ENCODE measurements at places on chromosomes 3 and 15.

- DNase-seq, result no peak
Measured at GRCh38 chr3:141078200-141078599, 27.1 kb downstream of the SPSB4 start.

DNA sequence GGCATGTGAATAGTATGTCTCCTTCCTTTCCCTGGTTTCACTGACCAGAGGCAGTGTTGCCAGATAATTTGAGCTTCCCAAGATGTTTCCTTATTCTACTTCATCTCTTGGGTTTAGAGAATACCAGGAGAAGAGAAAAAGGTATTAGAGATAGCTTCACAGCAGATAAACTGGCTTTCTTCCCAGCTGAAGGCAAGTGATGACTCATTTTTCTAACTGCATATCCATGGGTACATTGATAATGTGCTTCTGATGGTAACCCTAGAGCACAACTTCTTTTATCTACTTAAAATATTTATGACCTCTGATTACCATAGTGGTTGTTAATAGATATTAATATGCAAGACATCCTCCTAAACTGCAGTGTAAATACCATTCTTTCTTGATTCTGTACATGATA, 34.6 kb upstream of the CMTM8 start:
- DNase-seq, result no peak

- DNase-seq, result no peak
Measured at GRCh38 chr15:66496951-66497501, 536 bp downstream of the SNAPC5 start.

GRCh38 chr15:43969802-43970375, 143.1 kb downstream of the WDR76 start:
- DNase-seq, result no peak

GRCh38 chr15:83695246-83695645, 41.3 kb downstream of the ADAMTSL3 start:
- DNase-seq, result no peak

DNA sequence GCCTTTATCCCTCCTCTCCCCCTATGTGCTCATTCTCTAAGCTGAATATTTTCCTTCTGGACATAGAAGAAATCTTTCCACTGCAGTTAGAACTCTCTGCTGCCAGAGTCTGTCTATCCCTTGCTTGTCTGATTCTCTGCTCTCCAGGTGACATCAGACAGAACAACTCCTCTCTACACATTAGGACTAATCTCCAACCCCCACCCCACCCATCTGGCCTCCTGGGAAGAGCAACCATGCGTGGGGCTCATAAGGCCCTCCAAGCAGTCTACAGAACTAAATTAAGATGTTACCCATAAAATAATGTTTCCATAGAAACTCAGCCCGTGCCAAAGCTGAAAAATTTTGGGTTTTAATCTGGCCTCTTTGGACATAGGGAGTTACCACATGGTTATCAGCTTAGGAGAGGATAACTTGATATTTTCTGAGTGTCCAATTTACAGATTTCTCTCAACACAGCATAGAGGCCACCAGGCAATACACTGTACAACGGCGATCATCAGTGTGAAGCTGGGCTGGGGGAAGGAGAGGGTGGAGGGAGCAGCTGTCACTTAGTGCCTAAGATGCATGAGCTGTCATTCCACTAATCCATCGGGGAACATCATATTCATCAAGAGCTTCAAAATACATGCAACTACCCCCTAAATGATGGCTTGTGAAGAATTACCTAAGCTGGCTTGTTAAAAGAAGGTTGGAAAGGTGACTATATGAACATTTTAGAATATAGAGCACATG, 199.4 kb downstream of the CLSTN2 start:
- DNase-seq, result no peak

DNA sequence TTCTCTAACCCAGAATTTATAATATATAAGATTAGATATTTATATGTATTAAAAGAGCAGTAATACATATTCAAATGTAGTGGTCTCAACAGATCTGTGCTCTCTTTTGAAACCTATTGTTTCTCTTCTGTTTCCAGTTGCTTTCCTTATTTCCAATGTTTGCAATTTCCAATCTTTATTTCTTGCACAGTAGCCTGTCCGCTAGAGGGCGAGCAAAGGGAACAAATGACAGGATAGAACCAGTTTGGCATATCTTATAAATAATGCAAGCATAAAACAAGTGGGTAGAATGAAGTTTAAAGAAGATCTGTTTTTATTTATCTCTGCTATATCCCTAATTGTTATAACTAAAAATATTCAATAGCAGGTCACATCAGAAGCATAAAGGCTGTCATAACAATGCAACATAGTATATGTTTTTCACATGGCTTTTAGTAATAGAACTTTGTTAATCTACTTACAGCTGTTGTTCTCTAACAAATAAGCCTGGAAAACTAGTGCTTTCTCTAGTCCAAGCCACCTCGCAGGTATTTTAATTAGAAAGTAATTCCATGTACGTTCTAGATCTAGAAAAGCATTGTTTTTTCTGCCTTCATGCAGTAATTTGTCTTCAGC, 15.1 kb upstream of the TCAIM start:
- peak; percentile 38 for DNase-seq

DNA sequence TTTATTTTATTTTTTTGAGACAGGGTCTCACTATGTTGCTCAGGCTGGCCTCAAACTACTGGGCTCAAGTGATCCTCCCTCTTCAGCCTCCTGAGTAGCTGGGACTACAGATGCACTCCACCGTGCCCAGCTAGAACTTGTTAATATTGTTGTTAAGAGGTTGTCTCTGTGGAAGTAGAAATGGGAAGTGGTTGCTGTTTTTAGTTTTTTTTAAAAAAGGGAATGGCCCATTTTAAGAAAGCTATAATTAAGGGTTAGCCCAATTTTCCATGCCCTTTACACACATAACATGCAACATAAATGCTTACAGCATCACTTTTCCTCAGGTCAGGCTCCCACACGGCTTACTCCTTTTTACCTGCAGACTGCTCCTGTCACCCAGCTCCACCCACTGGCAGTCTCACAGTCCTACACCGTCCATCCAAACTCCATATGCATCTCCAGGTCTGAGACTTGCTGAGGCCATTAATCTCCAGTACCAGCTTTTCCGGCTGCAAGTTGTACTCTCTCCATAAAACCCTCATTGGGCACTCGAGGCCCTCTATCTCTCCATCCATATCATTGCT, 19.8 kb downstream of the MORC1 start:
- DNase-seq, result no peak

DNA sequence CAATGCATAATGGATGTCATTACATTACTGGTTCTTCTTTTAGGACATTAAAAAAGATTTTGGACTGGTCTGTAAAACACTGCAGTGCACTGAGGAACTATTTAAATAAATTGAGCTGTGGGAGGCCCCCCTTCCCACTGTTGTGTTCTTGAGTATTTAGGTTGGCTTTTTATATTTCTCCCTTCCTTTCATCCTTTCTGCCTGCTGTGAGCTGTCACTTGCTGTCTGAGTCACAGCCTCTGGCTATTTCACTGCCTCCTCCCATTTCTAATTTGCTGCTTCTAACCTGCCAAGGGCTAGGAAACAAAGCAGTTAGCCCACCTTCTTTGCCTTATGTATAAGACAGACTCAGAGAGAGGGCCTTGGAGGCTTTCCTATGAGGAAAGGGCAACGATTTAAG, 89.0 kb upstream of the FNDC3B start:
- DNase-seq, result no peak

GRCh38 chr3:36065321-36065720, 315.0 kb upstream of the STAC start:
- DNase-seq, result no peak

- DNase-seq, result no peak
Measured at GRCh38 chr3:67646586-67647234, 7.7 kb downstream of the SUCLG2 start.

GRCh38 chr3:5172018-5172417, 15.5 kb upstream of the EDEM1 start:
- DNase-seq, result no peak

DNA sequence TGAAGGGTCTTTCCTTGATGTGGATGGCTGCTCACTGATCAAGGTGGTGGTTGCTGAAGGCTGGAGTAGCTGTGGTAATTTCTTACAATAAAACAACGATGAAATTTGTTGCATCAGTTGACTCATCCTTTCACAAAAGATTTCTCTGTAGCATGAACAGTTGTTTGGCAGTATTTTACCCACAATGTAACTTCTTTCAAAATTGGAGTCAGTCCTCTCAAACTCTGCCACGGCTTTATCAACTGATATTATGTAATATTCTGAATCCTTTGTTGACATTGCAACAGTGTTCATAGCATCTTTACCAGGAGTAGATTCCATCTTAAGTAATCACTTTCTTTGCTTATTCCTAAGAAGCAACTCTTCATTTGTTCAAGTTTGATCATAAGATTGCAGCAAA, 252.6 kb downstream of the UBE2E2 start:
- no peak for DNase-seq

DNA sequence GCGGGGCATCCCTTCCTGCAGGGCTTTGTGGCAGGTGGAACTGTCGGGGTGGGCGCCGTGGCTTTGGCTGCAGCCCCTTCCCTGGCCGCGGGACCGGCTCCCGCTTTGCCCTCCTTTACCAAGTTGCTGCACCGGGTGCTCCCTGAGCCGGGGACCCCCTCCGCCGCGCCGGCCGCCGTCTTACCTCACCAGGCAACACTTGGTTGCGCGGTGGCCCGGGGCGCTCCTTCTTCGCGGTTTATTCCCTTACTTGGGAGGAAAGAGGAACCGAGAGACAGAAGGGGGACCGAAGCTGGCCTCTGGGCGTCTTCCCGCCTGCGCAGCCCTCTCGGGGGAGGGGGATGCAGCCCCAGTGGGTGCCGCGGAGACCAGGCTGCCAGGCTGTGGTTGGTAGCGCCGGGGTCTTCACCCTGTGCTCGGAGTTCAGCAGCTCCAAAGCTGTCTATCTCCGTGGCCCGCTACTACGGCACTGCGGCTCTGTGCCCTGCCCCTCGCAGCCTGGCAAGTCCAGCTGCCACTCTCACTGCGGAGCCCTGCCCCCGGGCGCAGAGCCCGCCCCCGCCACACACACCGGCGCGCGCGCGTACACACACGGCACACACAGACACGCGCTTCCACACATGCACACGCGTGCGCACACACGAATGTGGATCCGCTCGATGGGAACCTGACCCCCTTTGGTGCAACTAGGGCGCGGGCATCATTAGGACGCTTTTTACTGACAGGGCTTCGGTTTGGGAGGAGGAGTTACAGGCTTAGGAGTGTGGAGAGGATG, at the start of gene DGKG:
Gene DGKG, minus strand, starts transcription at position 473 of the 775 bp plus-strand sequence. CDS start 41,775 bp downstream, outside the sequence.
- DNase-seq, result peak; percentile 63

DNA sequence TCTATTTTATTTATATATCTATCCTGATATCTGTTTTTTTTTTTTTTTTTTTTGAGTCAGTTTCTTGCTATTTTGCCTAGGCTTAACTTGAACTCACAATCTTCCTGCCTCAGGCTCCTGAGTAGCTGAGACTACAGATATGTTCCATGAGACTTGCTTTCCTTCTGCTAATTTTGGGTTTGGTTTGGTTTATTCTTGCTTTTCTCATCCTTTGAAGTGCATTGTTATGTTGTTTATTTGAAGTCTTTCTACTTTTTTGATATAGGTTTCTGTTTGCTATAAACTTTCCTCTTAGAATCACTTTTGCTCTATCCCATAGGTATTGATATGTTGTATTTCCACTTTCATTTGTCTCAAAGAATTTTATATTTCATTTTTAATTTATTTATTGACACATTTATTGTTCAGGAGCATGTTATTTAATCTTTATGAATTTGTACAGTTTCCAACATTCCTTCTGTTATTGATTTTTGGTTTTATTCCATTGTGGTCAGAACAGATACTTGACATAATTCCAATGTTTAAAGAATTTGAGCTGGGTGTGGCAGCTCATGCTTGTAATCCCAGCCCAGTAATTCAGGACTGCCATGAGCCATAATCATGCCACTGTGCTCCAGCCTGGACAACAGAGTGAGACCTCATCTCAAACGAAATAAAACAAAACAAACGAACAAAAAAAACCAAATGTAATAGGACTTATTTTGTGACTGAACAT, 62.3 kb upstream of the PLSCR4 start:
- DNase-seq, result no peak

DNA sequence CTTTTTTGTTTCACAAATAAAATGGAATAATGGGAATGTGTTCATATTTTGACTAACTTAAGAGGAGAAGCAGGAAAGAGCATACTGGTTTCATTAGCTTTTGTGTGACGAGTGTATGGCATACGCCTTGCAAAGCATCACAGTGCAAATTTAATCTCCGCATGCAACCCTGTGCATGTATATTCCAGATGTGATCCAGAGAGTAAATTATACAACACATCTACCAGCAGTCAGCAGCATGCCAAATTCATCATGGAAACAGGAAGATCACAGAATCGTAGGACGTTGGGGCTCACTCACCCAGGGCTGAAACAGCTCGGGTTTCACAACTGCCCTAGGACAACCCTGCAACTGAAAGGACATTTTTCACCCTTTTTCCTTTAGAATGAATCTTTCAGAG, 53.4 kb downstream of the ADAMTS9 start:
- DNase-seq, result no peak

DNA sequence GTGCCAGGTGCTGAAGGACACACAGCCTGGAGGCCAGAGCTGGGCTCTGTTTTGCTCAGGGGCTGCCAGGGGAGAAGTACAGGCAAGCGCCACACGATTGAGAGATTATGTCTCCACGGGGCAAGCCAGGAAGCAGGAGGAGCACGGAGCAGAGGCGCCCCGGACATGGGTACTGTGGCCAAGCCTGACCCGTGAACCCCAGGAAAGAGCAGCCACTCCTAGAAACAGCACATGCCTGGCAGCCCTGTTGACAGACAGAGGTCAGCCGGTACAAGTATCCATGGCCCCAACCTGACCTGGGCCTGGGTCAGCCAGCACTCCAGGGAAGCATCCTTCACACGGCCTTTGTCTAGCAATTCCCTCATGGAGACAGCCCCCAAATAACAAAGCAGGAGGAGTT, 89.4 kb downstream of the ADAMTS17 start:
- DNase-seq, result no peak

DNA sequence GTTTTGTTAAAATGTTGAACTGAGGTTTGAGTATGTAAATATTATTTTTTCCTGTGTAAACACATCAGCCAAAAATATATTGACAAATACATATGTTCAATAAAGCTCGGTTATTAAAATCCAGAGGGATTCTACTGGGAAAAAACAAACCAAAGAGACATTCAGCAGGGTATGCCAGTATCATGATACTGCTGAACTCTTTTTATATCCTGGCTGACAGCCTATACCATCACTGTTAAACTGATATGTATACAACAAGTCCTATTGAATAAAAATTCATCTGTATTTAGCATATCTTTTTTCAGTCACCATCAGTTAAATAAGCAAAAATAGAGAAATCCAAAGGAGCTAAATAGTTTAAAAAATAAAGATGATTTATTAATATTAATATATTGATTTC, 71.6 kb upstream of the NEO1 start:
- DNase-seq, result no peak

- DNase-seq, result no peak
Measured at GRCh38 chr15:73936181-73936580, 9.9 kb downstream of the LOXL1 start.

DNA sequence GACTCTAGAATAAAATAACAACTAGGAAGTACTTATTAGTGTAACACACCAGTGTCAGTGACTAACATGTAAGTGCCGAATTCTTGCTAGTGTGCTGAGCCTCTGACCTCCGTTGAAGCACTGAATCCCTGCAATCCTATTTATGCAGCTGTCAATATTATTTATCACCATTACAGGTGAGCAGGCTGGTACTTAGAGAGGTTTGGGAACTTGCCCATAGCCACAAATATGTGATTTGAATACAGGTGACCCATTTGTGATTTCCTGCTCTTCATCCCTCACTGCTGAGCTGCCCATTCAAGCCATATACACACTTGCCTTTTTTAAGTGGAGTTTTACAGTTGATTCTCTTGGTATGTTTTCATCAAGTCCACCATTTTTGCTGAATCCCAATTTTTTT, 12.2 kb downstream of the EIF4E3 start:
- DNase-seq, result peak; percentile 53

Data from NCI-H1092 treated with DMSO at 0.1 percent for 48 hours (cell line).